Lung (tissue), 17 donors: ENCODE measurements at places on chromosomes 6 and 20. TPM values are rescaled to one million over a fixed set of nuclear protein-coding genes. Genes with fewer than 3 reads are reported as not detected.

GRCh38 chr6:37850260-37850659, 30.7 kb downstream of the ZFAND3 start:
- H3K4me3 ChIP-seq = no peak overlapping the region
- no peaks in the 10 kb centered on the region for H3K4me1 ChIP-seq
- no peak overlapping the region for H3K27ac ChIP-seq
- H3K27me3 ChIP-seq = no peaks in the 10 kb centered on the region
- DNase-seq = no peak

Gene HSPA1L
- 2.3 TPM for total RNA-seq

Gene RAET1L
- not detected for total RNA-seq

DNA sequence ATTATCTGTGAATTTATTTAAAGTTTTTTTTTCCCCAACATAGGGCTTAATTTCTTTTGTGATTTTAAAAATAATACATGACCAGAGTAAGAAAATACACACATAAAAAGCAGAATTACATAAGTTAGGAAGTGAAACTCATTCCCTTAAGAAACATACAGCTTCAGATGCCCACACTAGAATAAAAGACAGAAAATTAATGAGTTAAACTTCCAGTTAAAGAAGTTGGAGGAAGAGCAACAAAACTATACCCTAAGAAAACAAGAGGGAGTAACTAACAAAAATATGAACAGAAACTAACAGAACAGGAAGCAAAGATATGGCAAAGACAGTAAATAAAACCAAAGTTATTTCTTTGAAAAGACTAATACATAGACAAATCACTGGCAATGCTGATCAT, 107.6 kb upstream of the CEP85L start:
- H3K4me1 ChIP-seq = no peaks in the 10 kb centered on the region
- DNase-seq = no peak
- no peaks in the 10 kb centered on the region for H3K27me3 ChIP-seq
- H3K27ac ChIP-seq = no peak overlapping the region
- H3K4me3 ChIP-seq = no peak overlapping the region

GRCh38 chr6:28980852-28981430, 24.2 kb downstream of the ZNF311 start:
- no peak overlapping the region for H3K27ac ChIP-seq
- no peaks in the 10 kb centered on the region for H3K36me3 ChIP-seq
- H3K4me1 ChIP-seq = peaks cover 8% of the 10 kb centered on the region
- no peak overlapping the region for H3K4me3 ChIP-seq

Gene SUMO4
- 12.9 TPM for total RNA-seq

DNA sequence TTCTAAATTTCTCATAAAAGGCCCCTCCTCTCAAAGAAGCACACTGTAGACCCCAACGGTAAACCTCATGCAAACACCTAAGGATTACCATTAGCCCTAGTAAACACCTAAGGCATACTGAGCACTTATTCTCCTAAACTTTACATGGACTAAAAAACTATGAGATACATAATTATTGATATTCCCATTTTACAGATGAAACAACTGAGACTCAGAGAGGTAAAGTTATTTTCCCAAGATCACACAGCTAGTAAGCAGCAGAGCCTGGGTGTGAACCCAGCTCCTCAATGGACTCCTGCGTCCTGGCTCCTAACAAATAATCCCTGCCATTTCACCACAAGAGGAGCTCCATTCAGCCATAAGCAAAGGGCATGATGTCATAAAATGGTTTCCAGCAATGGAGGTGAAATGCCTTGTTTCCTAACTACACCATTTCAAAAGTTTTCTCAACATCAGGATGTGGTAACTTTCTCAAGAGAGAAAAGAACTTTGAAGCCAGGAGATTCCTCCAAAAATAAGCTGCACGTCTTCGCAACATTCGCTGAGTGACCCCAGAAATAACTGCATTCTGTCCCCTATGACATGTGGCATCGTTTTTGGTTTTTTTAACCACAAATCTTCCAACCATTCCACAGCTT, 4.1 kb downstream of the ATP9A start:
- H3K4me3 ChIP-seq = no peak overlapping the region
- H3K27me3 ChIP-seq = no peaks in the 10 kb centered on the region
- no peak for DNase-seq
- H3K4me1 ChIP-seq = no peaks in the 10 kb centered on the region
- no peak overlapping the region for H3K27ac ChIP-seq

GRCh38 chr6:151374036-151374683, 17.2 kb downstream of the ZBTB2 start:
- H3K4me3 ChIP-seq = no peak overlapping the region
- H3K27ac ChIP-seq = no peak overlapping the region
- H3K4me1 ChIP-seq = no peaks in the 10 kb centered on the region

DNA sequence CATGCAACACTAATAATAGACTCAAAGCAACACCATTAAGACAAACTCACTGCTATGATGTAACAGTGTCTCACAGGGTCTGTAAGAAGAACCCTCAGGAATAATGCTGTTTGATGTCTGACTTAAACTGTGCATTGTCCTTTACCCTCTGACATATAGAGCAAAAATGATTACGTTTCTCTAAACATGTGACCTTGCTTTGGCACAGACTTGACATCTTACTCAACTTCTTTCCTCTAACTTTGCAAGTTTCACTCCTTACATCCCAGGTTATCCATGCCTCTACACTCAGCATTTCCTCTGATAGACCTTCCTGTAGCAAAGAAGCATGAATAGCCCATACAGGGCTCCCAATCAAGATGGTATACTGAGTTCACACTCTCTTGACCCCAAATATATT, 252.7 kb downstream of the UST start:
- H3K27me3 ChIP-seq = no peaks in the 10 kb centered on the region
- no peak for DNase-seq
- no peaks in the 10 kb centered on the region for H3K36me3 ChIP-seq
- H3K4me1 ChIP-seq = peaks cover 2% of the 10 kb centered on the region
- H3K4me3 ChIP-seq = no peak overlapping the region

Gene SLC22A16
- 1.3 TPM for total RNA-seq

- H3K36me3 ChIP-seq = no peaks in the 10 kb centered on the region
- no peak overlapping the region for H3K4me3 ChIP-seq
- H3K27ac ChIP-seq = no peak overlapping the region
- peaks cover 5% of the 10 kb centered on the region for H3K4me1 ChIP-seq
Measured at GRCh38 chr6:34663831-34664255, 32.7 kb downstream of the ILRUN start.

- peak within 1 kb of the TSS; percentile 93 for H3K27ac ChIP-seq
- H3K4me3 ChIP-seq = peak within 1 kb of the TSS; percentile 90
- no peaks in the 10 kb centered on the region for H3K27me3 ChIP-seq
- peak; percentile 91 for DNase-seq
- no peaks in the 10 kb centered on the region for H3K4me1 ChIP-seq
Measured at GRCh38 chr20:52191132-52191915, at the start of gene ZFP64. Gene ZFP64, minus strand, starts transcription at chr20:52191779. Its CDS starts 143 bp downstream, at chr20:52191636.

GRCh38 chr6:161366301-161366923, 92.6 kb upstream of the AGPAT4 start:
- no peak for DNase-seq
- H3K4me1 ChIP-seq = no peaks in the 10 kb centered on the region
- no peaks in the 10 kb centered on the region for H3K27me3 ChIP-seq
- no peaks in the 10 kb centered on the region for H3K36me3 ChIP-seq

DNA sequence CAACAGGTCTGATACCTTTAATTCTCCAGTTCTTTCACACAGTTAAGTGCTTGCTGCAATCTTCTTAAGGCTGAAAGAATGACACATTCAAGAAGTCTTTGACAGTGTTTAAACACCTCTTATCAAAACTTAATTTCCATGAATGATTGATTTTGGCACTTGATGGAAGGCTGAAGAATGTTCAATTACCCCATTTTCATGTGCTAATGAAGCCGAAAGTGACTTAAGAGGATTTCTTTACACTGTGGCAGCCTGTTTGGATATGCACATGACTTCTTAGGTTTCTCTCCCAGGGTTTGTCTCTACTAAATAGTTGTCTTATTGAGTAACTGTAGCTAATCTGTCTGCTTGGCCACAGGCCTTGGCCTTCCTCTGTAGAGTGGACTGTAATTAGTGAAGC, 81.1 kb upstream of the PRDM1 start:
- no peak for DNase-seq
- H3K4me1 ChIP-seq = no peaks in the 10 kb centered on the region
- H3K36me3 ChIP-seq = no peaks in the 10 kb centered on the region
- no peak overlapping the region for H3K4me3 ChIP-seq

Gene TMC2
- total RNA-seq = not detected

DNA sequence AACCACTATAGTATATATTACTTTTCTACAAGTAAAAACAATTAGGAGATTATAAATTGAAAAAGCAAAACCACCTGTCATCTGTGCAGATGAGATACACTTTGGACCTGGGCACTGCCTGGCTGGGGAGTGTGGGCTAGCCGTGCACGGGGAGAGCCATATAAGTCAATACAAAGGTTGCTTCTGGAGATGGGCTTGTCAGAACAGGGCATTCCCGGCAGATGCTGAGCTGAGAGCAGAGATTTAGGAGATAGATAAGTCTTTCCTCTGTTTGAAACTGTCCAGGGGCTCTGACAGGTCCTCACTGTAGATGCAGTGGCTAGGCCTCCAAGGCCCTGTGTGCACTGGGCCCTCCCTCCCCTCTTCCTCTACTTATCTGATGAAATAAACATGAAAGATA, 34.5 kb downstream of the CD164 start:
- H3K27me3 ChIP-seq = no peaks in the 10 kb centered on the region
- peaks cover 16% of the 10 kb centered on the region for H3K4me1 ChIP-seq
- H3K27ac ChIP-seq = no peak overlapping the region
- no peak for DNase-seq

Gene ARHGAP18
- 44.4 TPM for total RNA-seq

DNA sequence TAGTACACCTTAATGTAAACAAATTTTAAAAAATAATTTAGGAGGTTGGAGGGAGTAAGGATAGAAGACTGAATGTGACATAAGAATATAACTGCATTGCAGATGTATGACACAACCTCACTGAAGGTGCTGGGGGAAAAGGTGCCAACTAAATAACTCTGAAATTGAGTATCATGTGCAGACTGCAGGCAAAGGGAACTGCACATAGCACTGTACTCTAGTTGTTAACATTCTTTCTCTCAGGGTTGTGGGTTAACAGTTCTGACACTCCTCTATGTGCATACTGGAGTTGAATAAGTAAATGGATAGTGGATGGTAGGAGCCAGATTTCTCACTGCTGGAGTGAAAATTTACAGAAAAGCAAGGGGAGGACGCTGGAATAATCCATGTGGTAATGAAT, 451.9 kb upstream of the CDH4 start:
- DNase-seq = no peak
- no peak overlapping the region for H3K4me3 ChIP-seq
- no peaks in the 10 kb centered on the region for H3K36me3 ChIP-seq

DNA sequence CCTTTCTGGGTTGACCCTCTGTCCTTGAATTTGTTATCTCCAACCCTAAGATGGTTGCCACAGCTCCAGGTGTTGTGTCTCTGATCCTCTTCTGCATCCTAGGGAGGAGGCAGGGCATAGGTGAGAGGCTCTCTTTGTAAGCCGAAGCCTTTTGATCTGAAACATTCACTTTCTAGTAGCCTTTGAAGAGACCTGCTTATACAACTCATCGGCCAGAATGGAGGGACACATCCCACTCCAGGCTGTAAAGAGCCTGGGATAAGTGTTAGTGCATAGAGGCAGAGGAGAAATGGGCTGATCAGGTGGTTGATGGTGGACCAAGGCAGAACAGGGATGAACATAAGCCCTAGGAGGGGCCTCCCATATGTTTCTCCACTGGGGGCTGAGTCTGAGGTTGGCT, 137.1 kb upstream of the KCNG1 start:
- no peaks in the 10 kb centered on the region for H3K36me3 ChIP-seq
- no peak overlapping the region for H3K4me3 ChIP-seq
- no peak for DNase-seq
- no peaks in the 10 kb centered on the region for H3K27me3 ChIP-seq

- no peaks in the 10 kb centered on the region for H3K36me3 ChIP-seq
- no peak overlapping the region for H3K27ac ChIP-seq
- H3K27me3 ChIP-seq = no peaks in the 10 kb centered on the region
- no peak for DNase-seq
- no peak overlapping the region for H3K4me3 ChIP-seq
Measured at GRCh38 chr6:48889429-48889828, 573.6 kb downstream of the MMUT start.

DNA sequence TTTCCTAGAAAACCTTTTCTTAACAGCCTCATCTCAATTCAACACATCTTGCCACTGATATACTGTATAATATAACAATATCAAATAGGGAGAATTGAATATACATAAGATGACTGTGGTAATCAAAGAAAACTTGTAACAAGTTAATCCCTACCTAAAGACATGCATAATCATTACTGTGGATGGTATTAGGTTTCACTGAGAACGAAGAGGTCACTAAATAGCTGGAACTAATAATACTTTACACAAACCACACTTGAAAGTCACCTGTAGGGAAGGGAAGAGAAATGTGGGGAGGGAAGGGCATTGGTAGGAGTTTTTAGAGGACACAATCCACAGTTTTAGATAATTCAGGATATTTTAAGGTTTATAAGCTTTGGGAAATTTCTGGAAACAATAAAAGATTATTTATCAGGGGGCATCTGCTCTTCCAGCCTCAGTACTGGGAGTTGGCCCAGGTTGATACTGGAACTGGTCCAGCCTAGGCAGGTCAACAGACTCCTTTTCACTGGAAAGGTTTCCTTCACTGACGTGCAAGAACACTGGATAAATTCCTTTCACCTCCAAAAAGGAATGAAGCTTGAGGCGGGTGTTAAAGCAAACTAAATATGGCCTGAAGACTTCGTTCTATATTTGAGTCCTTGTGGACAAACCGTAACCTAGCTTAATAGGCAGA, 44.0 kb downstream of the MAP7 start:
- H3K27ac ChIP-seq = no peak overlapping the region
- no peaks in the 10 kb centered on the region for H3K27me3 ChIP-seq
- H3K36me3 ChIP-seq = no peaks in the 10 kb centered on the region
- H3K4me3 ChIP-seq = no peak overlapping the region
- no peak for DNase-seq
- H3K4me1 ChIP-seq = no peaks in the 10 kb centered on the region

GRCh38 chr6:111276736-111277135, 189.4 kb downstream of the SLC16A10 start:
- no peak for DNase-seq
- no peak overlapping the region for H3K27ac ChIP-seq
- no peaks in the 10 kb centered on the region for H3K4me1 ChIP-seq
- peaks cover 40% of the 10 kb centered on the region for H3K36me3 ChIP-seq

Gene ADGRG6
- total RNA-seq = 18.4 TPM

DNA sequence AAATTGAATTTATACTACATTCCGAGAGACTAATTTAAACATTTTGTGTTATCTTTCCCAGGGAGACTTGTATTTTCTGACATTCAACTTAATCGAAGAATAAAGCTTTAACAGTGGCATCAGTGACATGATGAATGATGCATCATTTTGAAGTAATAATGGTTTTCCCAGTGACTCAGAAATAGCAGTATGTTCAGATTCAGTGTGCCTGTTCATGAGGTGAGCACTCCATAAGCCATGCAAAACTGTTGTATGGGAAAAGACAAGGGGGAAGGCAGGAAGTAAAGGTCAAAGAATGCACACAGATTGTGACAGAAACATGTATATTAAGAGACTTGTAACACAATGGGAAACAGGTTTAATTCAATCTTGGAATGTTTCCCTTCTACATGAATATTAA, 1348.2 kb upstream of the GJE1 start:
- no peaks in the 10 kb centered on the region for H3K27me3 ChIP-seq
- H3K36me3 ChIP-seq = no peaks in the 10 kb centered on the region
- no peak overlapping the region for H3K4me3 ChIP-seq
- no peaks in the 10 kb centered on the region for H3K4me1 ChIP-seq
- DNase-seq = no peak

Gene RAET1G
- total RNA-seq = 1.4 TPM

Gene PRR18
- 1.3 TPM for total RNA-seq

Gene PPP1R14C
- 20.1 TPM for total RNA-seq

- DNase-seq = no peak
- H3K27me3 ChIP-seq = no peaks in the 10 kb centered on the region
- H3K36me3 ChIP-seq = no peaks in the 10 kb centered on the region
Measured at GRCh38 chr6:22064558-22064957, 232.3 kb downstream of the PRL start.
